Heart left ventricle (tissue), 16 donors: ENCODE measurements at places on chromosomes 5 and 9. TPM values are rescaled to one million over a fixed set of nuclear protein-coding genes. Genes with fewer than 3 reads are reported as not detected.

DNA sequence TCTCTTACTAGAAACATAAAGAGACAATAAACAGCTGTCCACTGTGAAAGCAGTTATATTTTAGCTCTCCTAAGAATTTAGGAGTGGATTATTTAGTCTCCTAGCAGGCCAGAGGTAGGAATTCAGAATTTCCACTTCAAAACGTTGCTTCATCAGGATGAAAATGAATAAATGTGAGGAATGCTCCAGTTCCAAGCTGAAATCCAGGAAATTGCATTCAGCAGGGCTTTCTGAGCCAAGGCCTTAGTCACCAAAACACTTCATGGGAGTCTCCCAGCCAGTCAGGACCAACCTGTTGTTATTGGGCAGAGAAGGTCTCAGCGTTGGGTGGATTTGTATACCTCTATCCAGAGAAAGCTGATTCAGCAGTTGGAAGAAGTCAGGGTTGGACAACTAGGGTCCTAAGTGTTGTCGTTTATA, 1040.3 kb downstream of the TLE1 start:
- H3K4me3 ChIP-seq, result no peak overlapping the region
- peaks cover 4% of the 10 kb centered on the region for H3K4me1 ChIP-seq
- H3K27me3 ChIP-seq, result no peaks in the 10 kb centered on the region
- H3K27ac ChIP-seq, result peak overlapping the region; percentile 47
- DNase-seq, result peak; percentile 20
- H3K36me3 ChIP-seq, result no peaks in the 10 kb centered on the region

DNA sequence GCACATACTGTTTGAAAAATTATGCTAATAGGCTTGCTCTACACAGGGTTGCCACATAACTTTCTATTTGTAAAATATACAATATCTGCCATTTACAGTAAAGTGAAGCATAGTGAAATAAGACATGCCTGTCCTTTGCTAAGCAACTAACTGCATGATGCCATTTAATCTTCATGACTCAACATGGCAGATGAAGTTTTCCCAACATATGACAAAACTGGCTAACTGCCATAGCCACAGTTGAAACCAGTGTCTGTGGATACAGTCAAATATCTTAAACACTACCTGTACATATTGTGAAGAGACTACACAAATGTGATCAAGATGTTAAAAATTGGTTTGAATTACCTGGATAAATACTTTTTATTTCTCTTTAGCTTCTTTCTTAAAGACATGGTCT, 3.1 kb upstream of the DMAC1 start:
- H3K4me3 ChIP-seq, result no peak overlapping the region
- no peaks in the 10 kb centered on the region for H3K27me3 ChIP-seq
- no peak for DNase-seq
- H3K27ac ChIP-seq, result no peak overlapping the region

DNA sequence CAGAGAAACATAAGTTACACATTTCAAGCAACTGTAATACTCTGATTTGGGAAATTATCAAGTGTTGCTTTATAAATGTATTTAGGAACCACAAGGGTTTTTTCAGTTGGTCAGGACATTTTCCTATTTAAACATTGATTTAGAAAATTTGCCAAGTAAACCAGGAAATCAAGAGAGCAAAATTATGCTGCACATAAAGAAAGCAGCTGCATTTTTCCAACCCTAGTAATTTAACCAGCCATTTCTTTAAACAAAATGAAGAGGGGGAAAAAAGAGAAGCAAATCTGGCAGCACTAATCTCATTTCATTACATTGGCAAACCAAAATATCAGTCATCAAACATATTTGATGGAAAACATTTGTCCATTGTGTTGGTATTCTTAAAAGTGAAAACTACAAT, 271.4 kb downstream of the TLE1 start:
- H3K27me3 ChIP-seq, result no peaks in the 10 kb centered on the region
- H3K36me3 ChIP-seq, result no peaks in the 10 kb centered on the region
- H3K4me1 ChIP-seq, result peaks cover 9% of the 10 kb centered on the region
- DNase-seq, result no peak

DNA sequence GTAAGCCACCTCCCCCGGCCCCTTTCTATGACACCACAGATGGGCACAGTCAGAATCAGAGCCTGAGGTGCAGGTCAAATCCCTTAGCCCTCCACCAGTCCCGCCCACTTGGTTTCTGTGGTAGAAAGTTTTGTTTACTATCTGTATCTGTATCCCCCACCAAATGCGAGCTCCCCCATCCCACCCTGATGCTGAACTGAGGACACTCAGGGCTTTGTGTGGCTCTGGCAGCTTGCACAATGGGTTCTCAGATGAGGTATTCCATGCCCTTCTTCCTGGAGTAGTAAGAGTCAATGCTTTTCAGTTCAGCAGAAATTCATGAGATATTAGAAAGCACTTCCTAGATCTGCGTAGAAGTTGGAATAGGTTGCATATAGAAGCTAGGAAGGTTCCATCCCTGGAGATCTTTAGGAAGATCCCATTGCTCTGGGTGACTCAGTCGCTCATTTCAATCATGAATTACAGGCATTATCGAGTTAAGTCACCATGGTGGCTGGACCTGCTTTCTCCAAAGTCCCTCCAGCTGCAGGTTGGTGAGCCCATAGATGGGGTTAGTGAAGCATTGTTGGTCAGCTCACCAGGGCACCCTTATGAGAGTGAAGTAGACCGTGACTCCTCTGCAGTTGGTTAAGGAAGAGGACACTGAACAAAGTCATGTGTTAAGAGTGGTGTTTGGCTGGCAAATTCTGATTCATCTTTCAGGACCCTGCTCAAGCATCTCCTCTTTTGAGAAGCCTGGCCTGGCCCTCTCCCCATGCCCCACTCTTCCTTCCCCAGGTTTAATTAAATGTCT, 10.6 kb upstream of the KCNIP1 start:
- H3K4me1 ChIP-seq, result peaks cover 16% of the 10 kb centered on the region
- DNase-seq, result no peak
- no peaks in the 10 kb centered on the region for H3K36me3 ChIP-seq
- H3K27ac ChIP-seq, result no peak overlapping the region
- H3K4me3 ChIP-seq, result no peak overlapping the region

DNA sequence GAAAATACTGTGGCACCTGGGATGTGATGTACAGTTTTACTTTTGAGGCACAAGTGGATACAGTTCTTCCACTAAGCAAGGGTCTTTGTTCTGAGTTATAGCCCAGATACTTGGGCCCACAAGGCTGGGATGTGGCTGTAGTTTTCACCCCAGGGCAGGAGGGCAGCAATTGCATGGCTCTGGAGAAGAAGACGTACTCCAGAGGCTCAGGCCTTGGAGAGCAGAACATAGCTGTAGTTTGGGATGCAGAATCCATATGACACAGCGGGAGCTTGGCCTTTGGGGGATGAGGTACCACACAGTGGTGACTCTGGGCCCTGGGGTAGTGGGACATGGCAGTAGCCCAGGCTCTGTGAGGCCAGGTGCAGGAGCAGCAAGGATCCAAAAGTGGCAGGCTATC, 110.8 kb upstream of the FSTL4 start:
- H3K27ac ChIP-seq, result no peak overlapping the region
- no peaks in the 10 kb centered on the region for H3K36me3 ChIP-seq
- no peak for DNase-seq
- no peaks in the 10 kb centered on the region for H3K27me3 ChIP-seq

DNA sequence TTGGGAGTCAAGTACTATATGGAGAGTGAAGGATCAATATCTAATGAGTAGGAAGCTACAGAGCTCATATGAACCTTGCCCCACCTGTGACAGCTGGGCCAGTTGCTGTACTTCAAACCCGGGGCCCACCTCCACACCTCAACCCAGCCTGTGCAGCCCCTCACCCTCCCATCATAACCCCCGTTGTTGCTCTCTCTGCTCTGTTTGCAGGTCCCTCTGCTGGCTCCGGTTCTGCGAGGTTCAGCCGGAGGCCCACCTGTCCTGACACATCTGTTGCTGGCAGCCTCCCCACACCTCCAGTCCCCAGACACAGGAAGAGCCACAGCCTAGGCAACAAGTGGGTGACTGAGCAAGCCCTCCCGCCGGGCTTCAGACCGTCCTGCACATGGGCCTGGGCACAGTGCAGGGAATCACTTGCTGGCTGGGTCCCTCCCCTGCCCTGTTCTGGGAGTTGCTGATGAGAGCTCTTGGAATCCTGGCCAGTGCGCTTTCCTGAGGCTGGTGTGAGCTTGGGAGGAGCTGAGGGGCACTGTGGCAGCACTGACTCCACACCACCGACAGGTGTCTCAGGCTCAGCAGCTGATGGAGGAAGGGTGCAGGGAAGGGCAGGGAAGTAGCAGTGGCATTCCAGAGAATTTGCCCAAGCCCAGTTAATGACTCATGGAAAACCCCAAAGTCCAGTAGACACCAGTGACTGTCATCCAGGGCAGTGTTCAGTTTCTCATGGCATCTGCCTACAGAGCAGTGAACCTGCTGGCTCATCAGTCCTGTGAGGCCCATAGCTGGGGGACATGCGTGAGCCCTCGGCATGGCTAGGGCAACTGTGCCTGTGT, 69.5 kb upstream of the GARNL3 start:
- peak; percentile 17 for DNase-seq
- H3K36me3 ChIP-seq, result no peaks in the 10 kb centered on the region
- peaks cover 33% of the 10 kb centered on the region for H3K4me1 ChIP-seq
- no peak overlapping the region for H3K27ac ChIP-seq

DNA sequence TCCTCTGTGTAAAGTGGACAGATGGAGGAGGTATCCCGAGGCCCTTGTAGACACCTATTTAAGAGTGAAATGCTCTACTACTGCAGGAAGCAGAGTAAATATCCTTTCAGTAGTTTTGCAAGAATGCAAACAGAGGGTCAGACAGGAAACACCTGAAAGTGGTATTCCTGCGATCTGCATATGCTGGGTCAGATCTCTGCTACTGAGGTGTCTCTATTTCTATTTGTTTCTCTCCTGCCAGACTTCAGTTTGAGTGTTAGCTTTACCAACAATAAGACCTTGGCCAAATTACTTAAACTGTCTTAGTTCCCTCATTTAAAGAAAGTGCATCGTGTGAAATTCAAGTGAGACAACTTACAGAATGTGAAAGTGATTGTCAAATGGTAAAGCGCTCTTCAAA, 47.6 kb downstream of the JAKMIP2 start:
- no peaks in the 10 kb centered on the region for H3K36me3 ChIP-seq
- H3K4me3 ChIP-seq, result no peak overlapping the region
- H3K27me3 ChIP-seq, result no peaks in the 10 kb centered on the region
- no peaks in the 10 kb centered on the region for H3K4me1 ChIP-seq
- DNase-seq, result no peak

DNA sequence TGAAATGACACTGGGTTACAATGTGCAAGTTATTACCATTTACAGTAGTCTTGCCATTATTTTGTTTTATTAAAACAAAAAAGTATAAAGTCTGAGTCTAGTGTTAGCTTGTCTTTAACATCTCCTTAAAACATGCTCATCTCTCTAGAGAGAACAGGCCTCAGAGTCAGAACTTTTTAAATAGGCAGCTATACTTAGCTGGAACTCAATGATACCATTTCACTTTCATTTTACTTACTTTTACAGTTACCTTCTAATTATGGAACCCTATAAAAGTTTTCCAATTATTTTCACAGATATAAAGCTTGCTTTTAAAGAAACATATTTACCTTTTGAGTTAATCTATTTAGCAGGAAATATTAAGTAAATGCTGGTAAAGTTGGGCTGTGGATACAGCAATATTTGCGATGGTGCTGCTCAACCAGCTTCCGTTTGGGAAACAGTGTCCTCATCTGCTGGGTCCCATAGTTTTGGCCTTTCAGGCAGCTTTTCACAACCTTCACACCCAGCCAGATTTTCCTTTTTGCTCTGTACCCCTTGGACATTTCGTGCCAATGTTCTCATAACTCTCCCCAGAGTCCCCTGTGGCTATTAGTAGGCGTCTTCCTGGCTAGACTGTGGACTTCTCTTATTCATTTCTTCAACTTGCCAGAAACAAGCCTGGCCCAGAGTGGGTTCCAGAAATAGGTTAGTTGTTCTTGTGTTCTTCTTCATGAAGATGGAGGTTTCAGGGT, 36.3 kb upstream of the UBTD2 start:
- no peaks in the 10 kb centered on the region for H3K4me1 ChIP-seq
- no peaks in the 10 kb centered on the region for H3K36me3 ChIP-seq
- H3K27me3 ChIP-seq, result no peaks in the 10 kb centered on the region
- H3K27ac ChIP-seq, result no peak overlapping the region
- H3K4me3 ChIP-seq, result no peak overlapping the region

- no peaks in the 10 kb centered on the region for H3K27me3 ChIP-seq
- no peaks in the 10 kb centered on the region for H3K4me1 ChIP-seq
- H3K27ac ChIP-seq, result no peak within 1 kb of the TSS
- peaks cover 33% of the 10 kb centered on the region for H3K36me3 ChIP-seq
- H3K4me3 ChIP-seq, result peak within 1 kb of the TSS; percentile 51
These were observed at the start of gene PCDHGA12 for GRCh38 chr5:141430332-141431113. PCDHGA12 (plus strand) TSS chr5:141430507; CDS start chr5:141430760, 253 bp downstream.

Gene TAS2R1
- total RNA-seq, result not detected

DNA sequence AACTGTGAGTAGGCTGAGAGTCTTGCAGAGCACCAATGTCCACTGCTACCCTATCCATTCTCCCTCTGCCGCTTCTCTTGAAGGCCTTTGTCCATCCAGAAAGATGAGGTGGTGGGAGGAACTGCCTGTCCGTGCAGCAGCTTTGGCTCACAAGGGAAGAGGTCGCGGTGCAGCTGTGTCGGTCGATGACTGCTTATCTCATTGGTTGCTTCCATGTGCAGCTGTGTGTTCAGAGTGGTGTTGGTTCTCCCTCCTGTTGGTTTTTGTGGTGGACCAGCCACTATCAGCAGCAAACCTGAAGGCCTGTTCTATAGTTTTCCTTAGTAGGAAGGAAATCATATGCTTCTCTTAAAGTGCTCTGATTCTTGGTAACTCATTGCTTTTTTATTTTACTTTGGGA, 40.7 kb downstream of the SPTAN1 start:
- peaks cover 100% of the 10 kb centered on the region for H3K36me3 ChIP-seq
- H3K4me3 ChIP-seq, result no peak overlapping the region
- no peak overlapping the region for H3K27ac ChIP-seq
- no peaks in the 10 kb centered on the region for H3K4me1 ChIP-seq
- no peaks in the 10 kb centered on the region for H3K27me3 ChIP-seq

GRCh38 chr5:135356522-135357318, 42.3 kb downstream of the MACROH2A1 start:
- H3K27me3 ChIP-seq, result no peaks in the 10 kb centered on the region
- H3K4me3 ChIP-seq, result no peak overlapping the region
- peaks cover 95% of the 10 kb centered on the region for H3K36me3 ChIP-seq

Gene GARIN3
- total RNA-seq, result not detected

Gene REEP2
- 3.4 TPM for total RNA-seq
